ENCODE measurements at places on chromosomes 3 and 15.
A peak's percentile ranks its signal among the peaks of the same experiment; 100 is the strongest.

GRCh38 chr3:11543141-11543947 lies 100.4 kb downstream of the VGLL4 start:
- no peak for DNase-seq

GRCh38 chr3:108620250-108620649 lies 30.7 kb downstream of the DZIP3 start:
- DNase-seq = no peak

DNA sequence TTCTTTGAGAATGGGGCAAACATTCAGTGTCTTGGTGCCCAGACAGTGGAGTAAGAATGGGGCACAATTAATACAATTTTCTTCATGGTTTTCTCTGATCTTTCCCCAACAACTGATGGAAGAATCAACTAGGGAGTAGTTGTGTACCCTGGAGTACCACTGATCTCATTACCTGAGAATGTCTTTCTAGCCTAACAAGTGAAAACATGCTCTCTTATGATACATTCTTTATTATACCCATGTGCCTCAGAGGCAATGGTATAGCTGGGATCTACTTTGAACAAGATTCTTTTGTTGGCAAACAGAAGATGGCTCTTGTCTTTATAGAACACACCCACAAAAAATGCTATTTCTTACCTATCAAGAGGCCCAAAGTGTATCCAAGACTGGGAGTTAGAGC lies 250.6 kb upstream of the CMC1 start:
- no peak for DNase-seq

GRCh38 chr3:43523454-43524053 lies 98.3 kb downstream of the ANO10 start:
- peak; percentile 16 for DNase-seq

GRCh38 chr3:30982416-30983075 lies 88.1 kb upstream of the GADL1 start:
- no peak for DNase-seq

DNA sequence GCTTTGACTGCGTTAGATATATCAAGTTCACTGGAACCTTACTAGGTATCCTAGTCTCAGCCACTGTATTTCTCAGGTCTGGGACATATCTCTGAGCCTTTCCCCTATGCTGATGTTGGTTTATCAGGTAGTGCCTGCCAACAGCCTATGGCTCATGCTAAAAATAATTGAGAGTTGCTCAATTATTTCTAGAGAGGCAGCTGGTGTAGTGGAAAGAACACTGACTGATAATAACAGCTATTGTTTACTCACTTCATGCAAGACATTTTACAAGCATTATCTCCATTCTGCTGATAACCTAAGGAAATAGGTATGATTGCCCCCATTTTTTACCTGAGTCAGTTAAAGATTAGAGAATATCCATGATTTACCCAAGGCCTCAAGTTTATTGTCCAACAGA lies 231.4 kb downstream of the LRRN1 start:
- no peak for DNase-seq

DNA sequence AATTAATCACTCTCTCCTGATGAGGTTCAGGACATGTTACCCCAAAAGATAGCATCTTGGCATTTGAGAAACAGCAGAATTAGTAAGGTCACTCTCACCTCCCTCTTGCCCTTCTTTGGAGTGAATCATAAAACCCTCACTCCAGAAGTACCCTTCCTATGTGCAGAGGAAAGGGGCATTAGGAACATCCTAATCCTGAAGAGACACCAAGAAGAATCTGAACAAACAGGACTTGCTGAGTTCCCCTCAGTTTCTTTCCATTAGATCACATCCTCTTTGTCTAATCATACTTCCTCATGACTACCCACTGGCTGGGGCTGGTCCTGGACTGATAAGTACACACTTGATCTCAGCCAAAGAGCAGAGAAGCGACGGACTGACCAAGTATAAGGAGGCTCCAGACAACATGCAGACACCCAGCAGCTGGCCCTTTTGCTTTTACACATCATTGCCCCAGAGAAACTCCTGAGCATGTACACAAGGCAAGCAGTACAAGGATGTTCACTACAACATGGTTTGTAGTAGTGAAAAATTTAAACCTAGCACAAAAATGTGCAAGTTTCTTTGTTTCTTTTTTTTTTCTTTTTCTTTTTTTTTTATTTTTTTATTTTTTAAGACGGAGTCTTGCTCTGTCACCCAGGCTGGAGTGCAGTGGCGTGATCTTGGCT lies 15.0 kb upstream of the TM6SF1 start:
- no peak for DNase-seq

GRCh38 chr15:39414201-39414600 lies 166.7 kb upstream of the THBS1 start:
- DNase-seq = no peak

DNA sequence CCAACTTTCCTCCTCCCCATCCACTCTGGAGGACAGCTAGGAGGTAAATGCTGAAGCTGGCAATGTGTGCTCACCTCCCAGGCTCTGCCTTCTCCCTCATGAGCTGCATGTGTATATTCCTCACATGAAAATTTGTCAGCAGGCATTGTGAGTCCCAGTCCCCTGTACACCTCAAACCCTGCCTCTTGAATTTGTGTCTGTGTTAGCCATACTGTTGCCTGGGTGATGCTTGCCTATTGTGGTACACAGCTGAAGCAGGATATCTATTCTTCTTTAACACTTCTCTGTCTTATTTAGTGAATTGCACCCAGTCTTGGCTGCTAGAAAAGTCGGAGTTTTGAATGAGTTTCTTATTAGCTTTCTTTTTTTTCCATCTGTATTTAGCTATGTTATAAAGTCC lies 586.0 kb upstream of the TGFBR2 start:
- DNase-seq = no peak

DNA sequence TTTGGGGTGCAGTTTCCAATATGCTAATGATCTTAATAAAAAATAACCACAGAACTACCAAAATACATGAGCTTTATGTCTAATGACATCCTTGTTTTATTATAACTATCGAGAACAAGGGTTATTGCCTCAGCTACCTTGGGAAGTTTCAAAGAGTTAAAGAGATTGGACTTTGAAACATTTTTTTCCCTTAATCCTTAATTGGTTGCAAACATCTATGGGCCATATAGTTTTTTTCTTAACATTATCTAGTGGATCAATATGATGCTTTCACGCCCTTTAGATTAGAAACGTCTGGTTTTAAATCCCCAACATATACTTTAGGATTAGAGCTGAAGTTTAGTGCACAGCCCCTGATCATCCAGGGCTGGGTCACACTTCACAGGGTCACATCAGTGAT lies 219.2 kb upstream of the SGO1 start:
- no peak for DNase-seq

DNA sequence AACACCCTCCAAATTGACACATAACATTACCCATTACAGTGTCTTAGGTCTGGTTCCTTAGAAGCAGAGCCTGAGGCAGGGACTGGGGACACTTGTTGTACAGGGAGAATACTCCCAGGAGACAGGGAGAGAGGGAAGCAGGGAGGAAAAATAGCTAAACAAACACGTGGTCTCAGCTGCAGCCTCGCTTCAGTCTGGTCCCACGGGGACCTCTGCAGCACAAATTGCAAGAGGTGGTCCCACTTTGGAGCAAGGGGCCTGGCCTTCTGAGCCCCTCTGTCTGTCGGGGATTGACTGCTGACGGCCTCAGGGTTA lies 25.0 kb upstream of the PLA2G4D start:
- DNase-seq = no peak

Data from fibroblast of skin of right biceps (primary cell).